Stimulated activated CD8-positive, alpha-beta memory T cell treated with anti-CD3 and anti-CD28 coated beads, Interleukin-7, amount 100 ng/mL, for 24 hours (primary cell): ENCODE measurements at places on chromosomes 6 and 20.
A peak's percentile ranks its signal among the peaks of the same experiment; 100 is the strongest.

DNA sequence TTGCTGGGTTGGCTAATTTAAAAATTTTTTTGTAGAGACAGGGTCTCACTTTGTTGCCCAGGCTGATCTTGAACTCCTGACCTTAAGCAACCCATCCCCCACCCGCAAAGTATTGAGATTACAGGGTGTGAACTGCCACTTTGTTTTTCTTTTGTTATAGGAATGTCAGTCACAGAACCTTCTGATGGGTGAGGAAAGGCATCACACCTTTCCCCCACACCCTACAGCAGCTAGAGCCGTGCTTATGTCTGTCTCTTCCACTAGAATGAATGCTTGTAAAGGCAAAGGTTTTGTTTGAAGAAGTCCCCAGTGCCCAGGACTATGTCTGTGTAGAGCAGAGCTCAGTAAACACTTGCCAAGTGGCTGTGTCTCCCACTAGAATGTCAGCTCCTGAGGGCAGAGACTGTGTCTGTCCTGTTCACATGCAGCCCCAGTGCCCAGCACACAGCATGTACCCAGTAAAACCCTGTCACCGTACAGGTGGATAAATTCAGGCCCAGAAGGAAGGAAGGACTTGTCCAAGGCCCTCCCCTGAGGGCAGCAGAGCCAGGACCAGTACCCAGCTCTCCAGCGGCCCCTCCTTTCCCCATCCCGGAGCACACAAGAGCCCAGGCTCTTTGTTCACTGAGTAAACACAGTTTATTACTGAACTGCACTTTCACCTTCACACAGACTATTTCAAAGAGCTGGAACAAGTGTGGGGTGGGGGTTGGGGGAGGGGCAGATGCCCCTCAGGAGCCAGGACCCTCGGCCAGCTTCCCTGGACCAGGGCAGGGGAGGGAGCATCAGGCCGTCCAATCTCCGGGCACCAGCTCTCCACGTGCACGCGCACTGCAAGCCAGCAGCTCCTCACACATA lies 26.4 kb downstream of the COX4I2 start:
- no peak for DNase-seq

- no peak for DNase-seq
These were observed 69.9 kb downstream of the CDKAL1 start for GRCh38 chr6:20604159-20604558.

- DNase-seq, result no peak
These were observed 204.0 kb downstream of the PTPRK start for GRCh38 chr6:128316258-128316929.

GRCh38 chr6:231779-232178 lies 60.5 kb upstream of the DUSP22 start:
- no peak for DNase-seq

DNA sequence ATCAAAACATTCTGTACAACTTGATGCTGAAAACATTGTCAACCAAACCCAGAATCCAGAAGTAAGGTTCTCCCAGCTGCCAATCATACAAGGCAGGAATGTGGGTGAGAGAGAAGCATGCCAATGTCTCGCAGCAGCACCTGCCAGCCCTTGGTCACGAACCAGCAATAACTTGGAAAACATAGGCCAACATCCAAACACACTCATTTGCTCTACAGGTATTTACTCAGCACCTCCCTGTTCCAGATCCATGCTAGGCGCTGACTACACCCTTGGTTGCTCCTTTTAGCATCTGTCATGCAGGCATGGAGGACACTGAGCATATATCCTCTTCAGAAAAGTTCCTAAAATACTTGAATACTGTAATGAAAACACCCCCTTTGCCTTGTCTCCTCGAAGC lies 63.6 kb downstream of the FAXC start:
- DNase-seq, result no peak

- DNase-seq, result no peak
These were observed 111.0 kb downstream of the GJA10 start for GRCh38 chr6:90005048-90005827.

DNA sequence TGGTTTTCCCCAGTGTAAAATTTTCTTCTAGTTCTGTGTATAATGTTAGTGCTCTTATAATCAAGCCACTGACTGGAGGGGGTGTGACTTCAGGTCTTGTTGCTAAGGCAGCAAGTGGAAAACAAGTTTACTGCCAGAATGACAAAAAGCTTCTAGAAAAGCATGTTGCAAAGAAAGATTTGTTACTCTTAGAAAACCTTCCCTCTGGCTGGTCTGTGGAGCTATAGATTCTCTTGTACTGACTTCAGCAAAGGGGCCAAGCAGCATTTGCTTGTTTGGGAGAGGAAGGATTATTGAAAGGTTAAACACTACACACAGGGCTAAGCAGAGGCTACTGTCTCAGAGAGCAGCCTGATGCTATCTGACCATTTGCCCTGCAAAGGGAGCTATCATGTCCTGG lies 288.8 kb downstream of the BTBD9 start:
- no peak for DNase-seq

DNA sequence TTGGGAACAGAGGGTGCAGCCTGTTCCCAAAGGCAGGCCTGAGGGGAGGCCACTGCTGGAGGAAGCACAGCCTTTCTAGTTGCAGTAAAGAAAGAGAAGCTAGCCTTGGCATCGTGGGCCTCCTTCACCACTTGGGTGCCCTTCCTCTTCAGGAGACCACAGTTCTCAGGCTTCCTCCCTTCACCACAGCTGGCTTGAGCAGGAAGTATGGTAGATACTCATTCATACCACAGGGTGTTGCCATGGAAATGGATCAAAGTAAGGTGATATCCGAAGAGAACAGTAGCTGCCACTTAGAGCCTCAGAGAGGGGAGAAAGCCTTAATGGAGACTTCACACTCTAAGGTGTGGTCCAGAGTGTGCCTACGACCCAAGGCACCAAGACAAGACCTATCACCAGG lies 120.4 kb upstream of the RIPOR2 start:
- no peak for DNase-seq

DNA sequence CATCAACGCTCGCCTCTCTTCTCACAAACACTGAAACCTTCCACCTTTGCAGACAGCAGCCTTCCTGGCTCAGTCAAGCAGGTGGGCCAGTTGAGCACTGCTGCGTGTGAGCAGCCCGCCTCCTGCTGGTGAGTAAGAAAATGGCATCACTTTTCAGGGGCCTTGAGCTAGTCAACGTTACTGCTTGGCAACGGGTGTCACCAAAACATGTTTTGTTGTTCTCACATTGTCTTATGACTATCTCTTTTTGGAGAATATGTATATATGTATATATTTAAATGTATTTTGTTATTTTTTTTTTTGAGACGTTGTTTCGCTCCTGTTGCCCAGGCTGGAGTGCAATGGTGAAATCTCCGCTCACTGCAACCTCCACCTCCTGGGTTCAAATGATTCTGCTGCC lies 97.0 kb upstream of the AGPAT4 start:
- DNase-seq, result peak; percentile 21

GRCh38 chr6:102660303-102660702 lies 1266.8 kb downstream of the GRIK2 start:
- no peak for DNase-seq

- no peak for DNase-seq
These were observed 1090.0 kb downstream of the EPHA7 start for GRCh38 chr6:92329208-92329847.

GRCh38 chr20:36988494-36988966 lies 37.0 kb upstream of the SAMHD1 start:
- no peak for DNase-seq

DNA sequence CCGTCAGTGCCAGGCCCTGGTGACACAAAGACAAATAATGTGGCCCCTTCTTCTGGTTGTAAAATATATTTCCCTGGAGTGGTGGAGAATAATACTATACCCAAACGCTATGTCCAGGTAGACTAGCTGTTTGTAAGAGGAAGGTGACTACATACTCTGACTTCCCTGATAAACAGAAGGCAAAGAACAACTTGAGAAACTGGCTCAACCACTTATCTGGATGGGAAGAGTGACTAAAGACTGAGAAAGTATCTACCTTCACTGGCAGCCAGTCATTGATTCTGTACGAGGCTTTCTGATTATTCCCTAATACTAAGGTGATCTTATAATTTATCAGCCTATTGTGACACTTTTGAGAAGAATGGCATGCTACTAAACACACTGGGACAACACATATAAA lies 569.7 kb downstream of the EPHA7 start:
- DNase-seq, result no peak

GRCh38 chr6:138538390-138539031 lies 39.2 kb upstream of the NHSL1 start:
- no peak for DNase-seq

DNA sequence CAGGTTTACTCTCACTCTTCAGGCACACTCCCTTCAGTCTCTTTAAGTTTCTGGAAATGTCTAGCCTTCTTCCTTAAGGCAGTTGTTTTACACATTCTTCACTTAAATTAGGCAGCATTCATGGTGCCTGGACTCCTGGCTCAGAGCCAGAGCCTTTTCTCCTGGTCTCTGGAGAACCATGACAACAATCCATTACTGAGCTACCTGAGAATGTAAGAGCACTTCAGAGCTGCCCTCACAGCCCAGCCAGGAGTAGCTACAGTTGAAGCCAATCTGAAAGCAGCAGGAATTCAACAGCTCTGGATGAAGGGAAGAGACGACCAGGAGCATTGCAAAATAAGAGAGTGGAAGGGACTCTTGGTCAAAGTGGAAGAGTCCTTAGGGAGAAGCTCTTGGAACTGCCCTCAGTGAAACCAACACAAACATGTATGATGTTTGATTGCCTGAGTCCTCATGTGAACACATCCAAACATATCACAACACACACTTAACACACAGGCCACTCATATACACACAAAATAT lies 416.8 kb upstream of the SPTLC3 start:
- DNase-seq, result no peak
